ENCODE measurements at places on chromosomes 1 and 21.
A peak's percentile ranks its signal among the peaks of the same experiment; 100 is the strongest.

DNA sequence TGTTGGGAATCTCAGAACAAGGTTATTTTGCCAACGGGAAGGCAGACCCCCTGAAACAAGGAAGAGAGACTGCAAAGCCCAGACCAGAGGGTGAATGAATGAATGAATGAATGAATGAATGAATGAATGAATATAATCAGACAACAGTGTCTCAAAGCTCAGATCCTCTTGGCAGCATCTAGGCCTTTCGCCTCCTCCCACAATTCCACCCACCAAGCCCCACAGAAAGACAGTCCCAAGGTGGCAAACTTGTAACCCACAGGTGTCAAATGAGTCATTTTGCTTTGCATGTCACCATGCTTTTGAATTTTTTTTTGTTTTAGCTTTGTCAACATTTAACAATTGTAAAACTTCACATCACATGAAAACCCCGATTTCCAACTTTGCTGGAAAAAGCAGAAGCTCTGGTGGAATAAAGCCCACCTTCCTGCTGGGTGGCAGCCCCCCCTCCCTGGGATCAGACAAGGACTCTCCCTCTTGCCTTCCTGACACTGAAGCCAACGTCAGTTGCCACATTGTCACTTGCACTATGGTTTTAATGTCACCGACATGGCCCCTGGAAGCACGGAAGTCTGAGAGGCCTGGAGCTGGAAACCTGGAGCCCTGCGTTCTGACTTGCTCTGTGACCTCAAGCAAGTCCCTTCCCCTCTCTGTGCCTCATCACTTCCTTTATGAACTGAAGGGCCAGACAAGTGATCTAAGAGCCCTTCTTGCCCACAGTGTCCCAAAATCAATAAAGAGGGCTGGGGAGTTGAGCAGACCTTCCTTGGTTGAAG is 134.6 kb upstream of the RUNX3 start:
- no peak for DNase-seq

DNA sequence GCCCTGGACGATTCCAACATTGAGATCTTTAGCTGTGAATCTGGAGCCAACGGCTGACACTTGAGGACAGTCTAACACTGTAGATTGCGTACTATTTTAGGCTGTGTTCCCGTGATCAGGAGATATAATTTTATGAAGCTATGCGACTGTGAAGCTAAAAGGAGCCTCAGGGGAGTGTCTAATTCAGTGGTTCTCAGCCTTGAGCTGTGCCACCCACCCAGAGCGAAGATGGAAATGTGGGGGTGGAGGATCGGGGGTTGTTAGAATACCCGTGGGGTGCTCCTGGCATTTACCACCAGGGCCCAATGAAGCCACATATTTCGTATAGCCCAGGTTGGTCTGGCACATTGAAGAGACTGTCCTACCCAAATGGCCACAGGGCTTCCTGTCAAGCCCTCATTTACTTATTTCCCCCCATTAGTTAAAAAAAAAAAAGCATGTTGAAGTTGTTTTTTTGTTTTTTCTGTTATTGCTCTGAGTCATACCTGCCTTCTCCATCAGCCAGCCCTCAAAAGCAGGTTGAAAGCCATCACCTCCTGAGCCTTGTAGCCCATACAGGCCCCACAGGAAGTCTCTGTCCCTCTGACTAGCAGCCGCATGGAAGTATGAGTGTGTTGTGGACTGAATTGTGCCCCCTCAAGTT is 141.7 kb downstream of the GALNT2 start:
- no peak for DNase-seq

- DNase-seq, result no peak
Measured at GRCh38 chr1:93554883-93555872, 107.3 kb downstream of the FNBP1L start.

DNA sequence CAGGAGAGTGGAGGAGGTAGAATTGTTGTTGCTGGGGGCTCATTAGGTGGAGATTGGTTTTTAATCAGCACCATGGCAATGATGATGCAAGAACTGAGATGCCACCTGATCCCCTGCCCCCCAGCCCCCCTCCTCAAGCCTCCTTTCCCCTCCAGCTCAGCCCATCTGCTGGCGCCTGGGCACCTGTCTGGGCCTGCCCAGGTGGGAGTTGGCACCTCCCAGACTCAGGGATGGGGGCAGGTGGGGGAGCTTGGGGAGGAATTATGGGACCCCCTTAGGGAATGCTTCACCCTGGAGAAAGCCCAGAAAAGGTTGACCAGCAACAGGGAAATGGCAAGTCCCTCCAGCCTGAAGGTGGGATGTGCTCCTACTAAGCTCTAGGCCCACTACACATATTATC is 1.5 kb upstream of the NHLH1 start:
- DNase-seq, result no peak

- DNase-seq, result no peak
Measured at GRCh38 chr1:179107706-179108629, 26.1 kb downstream of the TOR3A start.

- DNase-seq, result no peak
Measured at GRCh38 chr1:3349161-3349967, 105.1 kb upstream of the ARHGEF16 start.

GRCh38 chr1:204343802-204344201 is 15.9 kb downstream of the PLEKHA6 start:
- no peak for DNase-seq

GRCh38 chr1:211472724-211473123 is 19.2 kb downstream of the RD3 start:
- no peak for DNase-seq

DNA sequence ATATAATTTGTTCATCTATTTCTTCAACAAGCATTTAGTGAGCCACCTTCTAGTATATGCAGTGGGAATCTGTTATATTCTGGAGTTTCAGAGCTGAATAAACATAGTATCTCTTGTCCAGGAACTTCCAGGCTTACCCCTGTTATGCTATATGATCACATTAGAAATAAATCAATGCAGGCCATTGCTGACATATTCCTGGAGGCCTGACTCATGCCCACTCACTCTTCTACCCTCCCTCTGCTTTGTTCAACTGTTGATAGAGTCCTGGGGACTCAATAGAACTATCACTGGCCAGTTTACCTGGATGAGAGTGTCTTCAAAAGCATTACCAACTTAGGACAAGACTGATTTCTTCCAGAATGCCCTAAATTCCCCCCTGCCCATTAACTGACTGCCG is 29.3 kb upstream of the SRSF10 start:
- no peak for DNase-seq

DNA sequence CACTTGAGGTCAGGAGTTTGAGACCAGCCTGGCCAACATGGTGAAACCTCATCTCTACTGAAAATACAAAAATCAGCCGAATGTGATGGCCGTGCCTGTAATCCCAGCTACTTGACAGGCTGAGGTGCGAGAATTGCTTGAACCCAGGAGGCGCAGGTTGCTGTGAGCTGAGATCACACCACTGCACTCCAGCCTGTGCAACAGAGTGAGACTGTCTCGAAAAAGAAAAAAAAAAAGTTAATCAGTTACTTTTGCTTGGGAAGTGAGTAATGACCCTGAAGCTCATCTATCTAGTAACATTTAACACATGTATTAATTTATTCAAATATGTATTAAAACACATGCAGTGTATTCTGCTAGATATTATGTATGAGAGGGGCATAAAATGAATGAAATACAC is 49.4 kb downstream of the ZNF326 start:
- no peak for DNase-seq

DNA sequence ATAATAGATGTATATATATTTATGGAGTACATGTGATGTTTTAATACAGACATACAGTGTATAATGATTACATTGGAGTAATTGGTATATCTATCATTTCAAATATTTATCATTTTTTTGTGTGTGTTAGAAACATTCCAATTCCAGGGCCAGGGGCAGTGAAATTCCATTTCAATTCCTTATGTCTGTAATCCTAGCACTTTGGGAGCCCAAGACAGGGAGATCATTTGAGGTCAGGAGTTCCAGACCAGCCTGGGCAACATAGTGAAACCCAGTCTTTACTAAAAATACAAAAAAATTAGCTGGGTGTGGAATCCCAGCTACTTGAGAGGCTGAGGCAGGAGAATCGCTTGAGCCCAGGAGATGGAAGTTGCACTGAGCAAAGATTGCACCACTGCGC is 30.4 kb upstream of the PDC start:
- DNase-seq, result no peak

DNA sequence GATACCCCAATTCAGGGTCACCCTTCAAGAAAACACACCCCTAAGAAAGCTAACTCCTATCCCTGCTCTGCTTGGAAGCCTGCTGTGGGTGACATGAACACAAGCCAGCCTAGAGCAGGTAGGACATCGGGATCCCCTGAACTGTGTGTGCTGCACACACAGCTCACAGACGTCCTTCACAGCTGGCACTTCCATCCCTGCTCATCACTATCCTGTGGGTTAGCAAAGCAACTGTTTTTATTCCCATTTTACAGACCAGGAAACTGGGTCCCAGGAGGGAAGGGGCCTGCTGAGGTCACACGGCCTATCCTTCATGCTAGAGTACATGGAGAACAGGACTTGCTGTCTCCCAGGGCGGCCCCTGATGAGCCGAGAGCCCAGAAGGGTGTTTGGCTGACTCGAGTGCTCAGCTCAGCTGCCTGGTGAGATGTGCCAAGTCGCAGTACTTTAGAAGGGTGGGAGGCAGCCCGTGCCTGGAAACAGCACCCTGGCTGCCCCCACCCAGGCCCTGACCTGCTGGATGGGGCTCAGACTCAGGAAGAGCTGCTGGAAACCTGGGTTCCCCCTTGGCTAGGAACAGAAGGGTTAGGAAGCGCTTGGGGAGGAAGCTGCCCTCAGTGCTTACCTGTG is 28.3 kb upstream of the BTG2 start:
- peak; percentile 37 for DNase-seq

- no peak for DNase-seq
Measured at GRCh38 chr1:185062710-185063370, 17.5 kb downstream of the RNF2 start.

DNA sequence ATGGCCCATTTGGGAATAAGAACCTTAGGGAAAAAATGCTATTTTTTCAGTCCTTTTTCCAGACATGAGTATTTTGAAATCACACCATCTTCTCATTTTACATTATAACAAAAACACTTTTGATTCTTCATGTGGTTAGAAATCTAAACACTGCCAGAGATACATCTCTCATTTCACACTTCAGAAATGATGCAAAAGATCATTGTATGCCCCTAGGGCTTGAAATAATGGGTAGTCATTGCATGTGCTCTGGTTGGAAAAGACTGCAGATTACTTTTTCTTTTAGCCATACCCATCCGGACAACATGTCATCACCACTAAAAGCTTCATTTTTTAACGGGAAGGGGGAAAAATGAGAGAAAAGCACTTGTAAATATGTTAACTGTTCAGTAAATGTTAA is 1152.2 kb upstream of the ADGRL4 start:
- DNase-seq, result no peak

DNA sequence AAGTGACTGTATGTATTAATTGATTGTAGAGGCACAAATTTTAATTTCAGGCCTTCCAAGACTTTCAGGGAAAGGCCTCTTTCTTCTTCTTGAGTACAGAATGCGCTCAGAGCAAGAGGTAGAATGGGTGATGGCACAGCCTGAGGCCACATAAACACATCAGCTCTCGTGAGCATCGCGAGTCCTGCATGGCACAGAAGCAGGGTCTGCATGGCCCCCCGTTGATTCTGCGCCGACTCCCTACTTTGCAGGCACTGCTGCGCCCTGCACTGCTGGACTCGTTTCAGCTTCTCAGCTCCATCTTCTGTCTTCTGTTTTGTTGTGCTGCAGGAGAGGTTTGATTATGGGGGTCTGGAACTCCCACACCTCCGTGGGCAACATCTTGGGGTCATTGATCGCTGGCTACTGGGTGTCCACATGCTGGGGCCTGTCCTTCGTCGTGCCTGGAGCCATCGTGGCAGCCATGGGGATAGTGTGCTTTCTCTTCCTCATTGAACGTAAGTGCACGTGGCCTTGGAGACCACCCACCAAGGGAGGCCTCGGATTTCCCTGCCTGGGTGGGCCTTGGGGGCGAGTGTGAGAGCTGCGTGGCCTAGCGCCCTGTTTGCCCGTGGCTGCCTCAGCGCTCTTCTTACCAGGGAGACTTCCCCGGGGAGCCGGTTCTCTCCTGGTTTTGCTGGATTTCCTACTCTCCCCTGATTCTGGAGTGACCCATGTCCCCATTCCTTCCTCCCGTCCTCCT is 29.6 kb downstream of the SLC37A1 start:
- DNase-seq, result no peak

DNA sequence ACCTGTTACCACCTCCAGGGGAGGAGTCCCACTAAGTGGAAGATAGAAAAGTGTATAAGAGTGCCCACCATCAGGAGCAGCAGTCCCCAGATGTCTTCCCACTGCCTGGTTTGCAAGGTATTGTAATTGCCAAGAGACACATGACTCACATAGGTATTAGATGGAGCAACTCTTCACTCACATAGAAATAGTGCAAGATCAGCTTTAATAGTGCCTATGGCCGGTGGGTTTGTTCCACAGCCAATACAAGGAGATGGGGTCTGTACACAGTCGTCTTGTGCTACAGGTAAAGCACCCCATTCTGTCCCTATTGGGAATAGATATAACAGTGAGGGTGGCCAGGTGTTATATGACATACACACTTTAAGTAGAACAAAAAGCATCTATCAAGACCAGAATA is 18.6 kb upstream of the GBP5 start:
- DNase-seq, result no peak

- no peak for DNase-seq
Measured at GRCh38 chr1:182185136-182185535, 123.6 kb upstream of the ZNF648 start.

GRCh38 chr1:157671895-157672294 is 28.7 kb downstream of the FCRL3 start:
- no peak for DNase-seq

DNA sequence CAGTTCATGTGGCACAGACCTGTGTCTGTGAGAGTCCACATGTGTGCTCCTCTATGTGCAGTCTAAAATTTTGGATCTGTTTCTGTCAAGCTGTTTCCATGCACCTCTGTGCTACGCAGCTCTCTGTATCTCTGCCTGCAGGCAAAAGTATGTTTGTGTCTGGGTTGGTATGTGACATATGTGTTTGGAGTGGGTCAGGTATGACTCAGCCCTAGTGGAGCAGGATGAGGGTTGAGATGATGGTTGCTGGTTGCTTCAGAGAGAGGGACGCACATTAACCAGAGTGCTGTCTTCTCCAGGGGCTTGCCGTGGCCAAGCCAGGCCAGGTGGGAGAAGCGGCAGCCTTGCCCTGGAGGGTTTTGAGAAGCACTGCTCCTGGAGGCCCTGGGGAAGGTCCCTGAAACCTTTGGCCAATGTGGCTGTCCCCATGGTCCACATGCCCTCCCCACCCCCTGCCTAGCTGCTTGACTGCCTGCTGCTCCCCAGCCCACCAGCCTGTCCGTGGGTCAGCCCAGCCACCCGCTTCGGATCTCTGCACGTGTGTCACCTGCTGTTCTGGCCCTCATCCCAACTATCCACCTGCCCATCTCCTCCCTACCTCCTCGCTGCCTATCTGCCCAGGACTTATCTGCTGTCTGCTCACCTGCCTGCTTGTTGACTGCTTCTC is 4.1 kb upstream of the EVA1B start:
- DNase-seq, result no peak

DNA sequence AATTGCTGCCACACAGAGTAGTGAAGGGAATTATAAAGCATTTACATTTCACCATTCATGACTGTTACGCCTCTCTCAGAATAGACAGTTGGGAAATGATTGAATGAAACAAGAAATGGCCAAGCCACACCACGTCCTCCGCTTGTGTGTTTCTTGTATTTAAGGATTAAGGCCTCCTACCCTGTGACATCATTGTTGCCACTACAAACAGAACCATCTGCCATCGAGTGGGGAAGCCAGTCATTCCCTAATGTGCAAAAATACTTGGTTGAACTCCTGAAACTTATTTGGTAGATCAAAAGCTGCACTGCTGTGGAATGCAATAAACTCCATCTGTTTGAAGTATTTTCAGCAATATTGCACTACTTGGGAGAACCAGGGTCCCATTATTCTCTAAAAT is 99.0 kb upstream of the C1orf105 start:
- no peak for DNase-seq
